ENCODE measurements at places on chromosomes 11 and 22. TPM values are rescaled to one million over a fixed set of nuclear protein-coding genes. Genes with fewer than 3 reads are reported as not detected.

The USH1C gene
- not detected for total RNA-seq

The MS4A6E gene
- total RNA-seq = not detected

The PHF21B gene
- not detected for total RNA-seq

The ME3 gene
- total RNA-seq = 16.4 TPM

The KRTAP5-11 gene
- not detected for total RNA-seq

The PIK3C2A gene
- 39.7 TPM for total RNA-seq

The PATE4 gene
- total RNA-seq = not detected

The OLFML1 gene
- not detected for total RNA-seq

The PNPLA3 gene
- total RNA-seq = 3.5 TPM

The PKDREJ gene
- total RNA-seq = not detected

The IGLL1 gene
- total RNA-seq = not detected

The TTLL12 gene
- total RNA-seq = 33.5 TPM

The RIMBP3B gene
- total RNA-seq = not detected

The ANGPTL5 gene
- not detected for total RNA-seq

The ADM2 gene
- total RNA-seq = 20.2 TPM
